ENCODE measurements at places on chromosomes 1 and 21. TPM values are rescaled to one million over a fixed set of nuclear protein-coding genes. Genes with fewer than 3 reads are reported as not detected.

The ZNF593OS gene
- total RNA-seq: 0.36 TPM

The TMEM59 gene
- total RNA-seq: 123 TPM

The GNG4 gene
- total RNA-seq: 16.2 TPM

The B3GALT5 gene
- 0.23 TPM for total RNA-seq
